ENCODE measurements at places on chromosomes 13 and 19.

DNA sequence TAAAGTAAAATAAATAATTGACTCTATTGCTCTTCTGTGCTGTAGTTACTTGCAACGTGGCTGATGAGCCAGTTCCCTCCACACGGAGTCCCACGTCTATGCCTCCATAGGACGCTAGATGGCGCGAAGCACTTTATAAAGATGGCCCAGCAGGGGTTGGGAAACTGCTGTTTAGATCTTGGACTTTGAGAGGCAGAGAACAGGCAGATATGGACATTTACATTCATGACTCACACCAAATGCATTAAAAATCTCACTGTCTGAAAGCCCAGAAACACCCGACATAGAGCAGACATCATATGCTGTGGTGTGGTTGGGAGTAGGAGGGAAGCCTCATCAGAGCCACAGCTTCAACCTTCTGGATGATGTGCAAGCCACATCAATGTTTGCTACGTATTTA lies 643.1 kb upstream of the ARGLU1 start:
- no peak for DNase-seq

- DNase-seq: no peak
Observed at GRCh38 chr13:20903164-20903475, 574 bp upstream of the XPO4 start.

GRCh38 chr13:56869671-56870070 lies 271.0 kb upstream of the PRR20A start:
- no peak for DNase-seq

DNA sequence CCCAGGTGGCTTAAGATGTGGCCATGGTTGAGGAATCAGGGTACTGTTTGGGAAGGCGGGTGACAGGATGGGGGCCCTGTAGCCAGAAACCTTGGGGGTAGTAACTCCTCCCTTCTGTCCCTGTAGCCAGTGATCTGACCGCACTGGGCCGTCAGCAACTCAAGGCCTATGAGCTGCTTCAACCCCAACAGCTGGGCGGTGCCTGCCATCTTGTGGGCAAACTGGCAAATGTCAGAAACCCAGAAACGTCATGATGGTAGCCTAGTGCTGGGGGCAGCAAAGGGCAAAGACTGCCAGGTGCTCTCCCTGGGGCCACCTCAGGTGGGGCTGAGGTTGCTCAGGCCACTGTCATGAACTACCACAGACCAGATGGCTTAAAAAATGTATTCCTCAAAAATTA lies 3.5 kb downstream of the COPE start:
- no peak for DNase-seq

DNA sequence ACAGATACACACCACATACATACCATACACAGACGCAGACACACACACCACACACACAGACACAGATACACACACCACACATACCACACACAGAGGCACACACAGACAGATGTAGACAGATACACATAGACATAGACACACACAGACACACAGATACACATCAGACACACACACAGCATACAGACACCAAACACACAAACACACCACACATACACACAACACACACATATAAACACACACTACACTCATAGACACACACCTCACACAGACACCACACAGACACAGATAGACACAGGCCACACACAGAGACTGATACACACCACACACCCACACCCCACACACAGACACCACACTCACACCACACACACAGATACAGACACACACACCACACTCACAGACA lies 24.9 kb upstream of the SLC7A10 start:
- no peak for DNase-seq

GRCh38 chr19:41431426-41432386 lies 4.5 kb upstream of the B3GNT8 start:
- no peak for DNase-seq

- DNase-seq: no peak
Observed at GRCh38 chr13:25857830-25858229, 194.0 kb downstream of the SHISA2 start.

- no peak for DNase-seq
Observed at GRCh38 chr19:30376826-30377425, 4.7 kb downstream of the ZNF536 start.
